Activated CD4-positive, alpha-beta T cell treated with anti-CD3 and anti-CD28 coated beads for 24 hours (primary cell): ENCODE measurements at places on chromosomes 6 and 20.

GRCh38 chr6:49787176-49787575 is at the start of gene PGK2:
TSS of gene PGK2 (minus strand) at chr6:49787285. CDS start at chr6:49787187, 98 bp downstream.
- DNase-seq = no peak

DNA sequence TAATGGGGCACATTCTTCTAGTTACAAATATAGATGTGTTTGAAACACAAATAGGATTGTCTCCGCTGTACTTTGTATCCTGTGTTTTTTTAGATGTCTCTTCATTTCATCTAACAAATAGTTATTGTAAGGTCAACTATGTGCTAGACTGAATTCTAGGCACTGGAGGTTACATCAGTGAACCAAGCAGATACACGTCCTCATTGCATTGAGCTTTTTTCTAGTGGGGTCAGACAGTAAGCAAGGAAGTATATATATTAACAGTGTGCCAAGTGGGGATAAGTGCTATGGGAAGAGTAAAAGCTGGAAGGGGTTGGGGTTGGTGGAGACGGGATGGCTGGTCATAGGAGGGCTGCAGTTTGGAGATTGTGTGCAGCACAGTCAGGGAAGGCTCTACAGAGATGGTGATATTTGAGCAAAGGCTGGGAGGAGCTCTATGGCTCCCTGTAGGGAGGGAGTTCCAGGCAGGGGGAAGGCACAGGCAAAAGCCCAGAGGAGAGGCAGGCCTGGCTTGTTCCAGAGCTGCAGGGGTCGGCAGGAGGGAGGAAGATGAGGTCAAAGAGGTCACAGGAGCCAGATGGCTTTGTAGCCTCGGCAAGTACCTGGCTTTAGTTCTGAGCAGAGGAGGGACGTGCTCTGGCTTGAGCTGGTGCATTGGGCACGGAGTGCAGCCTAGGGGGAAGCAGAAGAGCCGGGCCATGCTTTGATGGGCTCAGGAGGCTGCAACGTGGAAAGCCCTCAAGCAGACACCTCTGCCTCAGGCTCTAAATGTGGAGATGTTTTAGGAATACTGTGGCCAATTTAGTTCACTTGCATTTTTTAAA is 152.3 kb downstream of the ZDHHC14 start:
- DNase-seq = no peak

GRCh38 chr6:109478841-109479624 is 4.0 kb downstream of the ZBTB24 start:
- DNase-seq = no peak

DNA sequence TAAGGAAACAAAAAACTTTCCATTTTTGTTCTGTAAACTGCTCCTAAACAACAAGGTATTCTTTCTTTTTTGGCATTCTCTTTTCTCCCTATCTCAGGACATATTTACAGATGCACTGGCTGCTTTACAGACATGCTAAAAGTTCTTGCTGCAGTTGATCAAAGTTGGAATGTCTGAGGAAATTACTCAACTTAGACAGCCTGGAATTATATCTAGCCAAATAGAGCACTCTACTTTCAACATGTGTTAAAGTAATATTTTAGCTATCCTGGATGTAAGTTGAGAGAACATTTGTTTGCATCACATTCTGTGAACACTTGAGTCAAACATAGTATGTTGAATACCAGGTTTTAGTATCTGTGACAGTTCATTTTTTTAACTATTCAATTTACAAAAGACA is 24.8 kb downstream of the TASP1 start:
- no peak for DNase-seq

DNA sequence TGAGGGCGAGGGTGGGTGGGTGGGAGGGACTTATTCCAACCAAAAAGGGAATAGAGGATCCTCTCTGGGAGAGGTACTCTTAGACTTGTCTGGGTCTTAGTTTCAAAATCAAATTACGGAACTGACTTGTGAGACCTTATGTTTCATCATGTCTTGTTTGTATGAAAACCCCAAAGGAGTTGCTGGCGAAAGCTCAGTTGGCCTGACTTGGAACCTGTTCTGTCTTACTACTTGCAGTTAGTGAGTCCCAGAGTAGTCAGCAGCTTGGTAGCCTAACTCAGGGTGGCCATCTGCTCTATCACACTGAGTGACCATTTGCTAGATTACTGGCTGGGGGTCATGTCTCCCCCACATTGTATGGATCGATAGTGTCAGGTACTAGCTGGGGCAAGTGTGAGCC is 114.9 kb upstream of the MOCS1 start:
- no peak for DNase-seq

- no peak for DNase-seq
These were observed 91.7 kb downstream of the COL19A1 start for GRCh38 chr6:69957985-69958559.

DNA sequence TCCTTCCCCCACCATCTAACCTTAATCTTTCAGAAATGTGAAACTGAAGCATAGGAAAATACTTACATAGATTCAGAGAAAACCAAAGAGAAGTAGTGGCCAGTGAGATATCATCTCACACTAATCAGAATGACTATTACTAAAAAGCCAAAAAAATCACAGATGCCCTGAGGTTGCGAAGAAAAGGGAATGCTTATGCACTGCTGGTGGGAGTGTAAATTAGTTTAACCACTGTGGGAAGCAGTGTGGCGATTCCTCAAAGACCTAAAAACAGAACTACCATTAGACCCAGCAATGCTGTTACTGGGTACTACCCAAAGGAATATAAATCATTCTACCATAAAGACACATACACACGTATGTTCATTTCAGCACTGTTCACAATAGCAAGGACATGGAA is 9.2 kb upstream of the PREX1 start:
- DNase-seq = no peak

- DNase-seq = no peak
These were observed 958 bp downstream of the MLIP start for GRCh38 chr6:54112151-54112650.

DNA sequence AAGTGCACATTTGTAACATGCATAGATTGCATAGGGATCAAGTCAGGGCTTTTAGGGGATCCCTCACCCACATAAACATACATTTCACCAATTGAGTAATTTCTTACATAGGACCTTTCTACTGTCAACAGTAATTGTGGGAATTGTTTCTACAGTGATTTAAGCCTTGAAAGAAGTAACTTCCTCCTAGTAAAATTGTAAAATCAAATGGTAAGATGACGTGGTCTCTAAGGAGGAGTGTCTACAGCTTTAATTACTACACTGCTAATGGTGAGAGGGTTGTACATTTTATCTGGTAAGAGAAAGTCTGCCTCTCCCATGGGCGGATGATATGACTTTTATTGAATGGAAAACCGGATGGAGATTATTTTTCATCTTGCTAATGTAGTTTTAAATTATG is 98.0 kb downstream of the RPP40 start:
- no peak for DNase-seq

DNA sequence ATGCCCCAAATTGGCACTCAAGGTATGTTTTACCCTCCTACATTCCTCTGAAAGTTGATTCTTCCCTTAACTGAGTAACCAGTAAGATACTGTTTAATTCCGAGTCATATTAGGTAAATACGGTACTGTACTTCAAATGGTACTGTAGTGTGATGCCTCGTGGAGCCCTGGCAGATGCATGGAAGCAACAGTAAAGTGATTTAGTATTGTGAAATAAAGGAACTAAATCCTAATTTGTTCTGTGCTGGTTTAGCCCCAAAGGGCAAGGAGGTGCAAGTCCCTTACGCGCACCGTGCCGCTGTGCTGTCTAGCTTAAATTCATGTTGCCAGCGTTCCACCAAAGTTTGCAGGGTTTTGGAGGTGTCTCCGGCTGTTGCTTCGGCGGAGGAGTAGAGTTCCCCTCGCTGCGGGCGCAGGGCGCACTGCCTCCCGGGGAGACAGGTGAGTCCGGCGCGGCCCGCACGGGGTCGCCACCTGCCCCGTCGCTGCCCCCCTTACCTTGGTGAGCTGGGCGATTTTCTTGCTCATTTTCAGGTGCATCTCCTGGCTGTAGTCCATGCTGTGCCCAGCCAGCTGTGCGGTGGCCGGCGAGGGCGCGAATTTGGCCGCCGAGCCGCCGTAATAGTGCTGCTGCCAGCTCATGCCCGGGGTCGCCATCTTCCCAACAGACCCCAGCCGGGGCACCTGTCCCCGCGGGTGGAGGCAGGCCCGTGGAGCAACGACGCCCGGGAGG is 655 bp downstream of the FAM184A start:
- no peak for DNase-seq

DNA sequence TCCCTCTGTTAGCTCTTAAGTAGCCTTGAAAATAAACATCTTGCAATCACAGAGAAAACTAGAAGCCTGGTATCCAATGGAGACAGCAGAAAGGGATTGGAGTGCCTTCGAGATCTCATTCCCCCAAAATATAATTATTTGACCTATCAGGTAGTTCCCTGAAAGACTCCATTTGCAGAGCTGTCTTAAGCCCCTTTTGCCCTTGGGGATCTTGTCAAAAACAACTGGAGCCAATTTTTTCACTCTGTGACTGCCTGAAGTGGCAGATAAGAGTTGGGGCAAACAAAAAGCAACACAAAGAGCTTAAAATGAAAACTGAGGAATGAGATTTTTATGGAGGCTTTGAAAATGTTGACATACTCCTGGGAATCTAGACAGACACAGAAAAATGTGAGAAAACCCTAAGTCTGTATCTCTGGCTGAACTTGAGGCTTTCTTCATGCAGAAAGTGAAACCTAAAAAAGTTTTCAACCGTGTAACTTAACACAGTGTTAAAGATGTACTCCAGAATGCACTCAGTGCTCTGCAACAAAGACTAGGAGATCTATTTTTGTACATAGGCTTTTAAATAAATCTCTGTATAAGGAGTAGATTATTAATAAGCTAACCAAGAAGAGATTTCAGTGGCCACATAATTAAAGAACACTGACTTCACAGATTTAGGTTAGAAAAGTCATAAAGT is 971.1 kb upstream of the MAN1A1 start:
- no peak for DNase-seq

DNA sequence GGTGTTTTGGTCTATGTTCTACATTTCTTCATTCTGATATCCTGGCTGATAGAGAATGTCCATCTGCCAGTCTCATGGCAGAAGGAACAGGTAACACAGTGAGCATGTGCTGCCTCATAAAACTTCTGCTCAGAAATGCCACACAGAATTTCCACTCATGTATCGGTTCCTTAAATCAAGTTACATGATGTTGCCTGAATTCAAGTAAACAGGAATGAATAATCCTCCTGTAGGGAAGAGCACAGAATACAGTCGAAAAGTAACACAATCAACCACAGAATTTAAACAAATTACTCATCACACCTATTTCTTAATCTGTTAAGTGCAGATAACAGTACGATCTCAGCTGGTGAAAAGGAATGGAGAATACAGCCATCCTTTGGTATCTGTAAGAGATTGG is 74.7 kb downstream of the FAM217A start:
- no peak for DNase-seq

GRCh38 chr6:21898107-21898796 is 304.7 kb downstream of the SOX4 start:
- DNase-seq = no peak

GRCh38 chr20:41140226-41141133 is 3.1 kb downstream of the PLCG1 start:
- no peak for DNase-seq

DNA sequence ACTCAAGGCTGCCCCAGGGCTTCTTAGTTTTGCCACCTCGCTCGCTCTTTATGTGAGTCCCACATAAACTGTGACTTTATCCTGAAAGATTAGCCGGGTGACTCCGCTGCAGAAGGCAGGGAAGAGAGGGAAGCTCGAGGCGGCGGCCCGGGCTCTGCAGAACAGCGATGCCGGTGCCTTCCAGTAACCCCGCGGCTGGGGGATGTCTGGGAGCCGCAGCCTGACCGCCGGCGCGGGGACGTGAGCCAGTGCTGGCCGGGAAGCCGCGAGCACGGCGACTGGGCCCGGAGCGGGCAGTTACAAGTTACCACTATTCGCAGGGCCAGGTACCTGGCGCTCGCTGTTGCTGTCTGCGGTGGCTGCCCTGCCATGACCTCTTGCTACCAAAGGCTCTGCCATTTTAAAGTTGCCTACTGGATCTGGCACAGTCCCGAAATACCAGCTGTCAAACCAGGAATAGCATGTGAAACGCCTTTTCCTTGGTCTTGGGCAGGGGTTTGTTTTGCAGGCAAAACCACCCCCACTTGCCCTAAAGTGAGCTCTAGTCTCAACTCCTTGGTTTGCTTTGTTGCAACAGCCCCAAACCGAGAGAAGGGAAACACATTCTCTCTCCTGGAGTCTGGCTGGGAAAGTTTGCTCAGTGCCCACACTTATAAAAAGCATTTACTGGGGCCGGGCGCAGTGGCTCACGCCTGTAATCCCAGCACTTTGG is 124.0 kb upstream of the SLC2A12 start:
- no peak for DNase-seq

DNA sequence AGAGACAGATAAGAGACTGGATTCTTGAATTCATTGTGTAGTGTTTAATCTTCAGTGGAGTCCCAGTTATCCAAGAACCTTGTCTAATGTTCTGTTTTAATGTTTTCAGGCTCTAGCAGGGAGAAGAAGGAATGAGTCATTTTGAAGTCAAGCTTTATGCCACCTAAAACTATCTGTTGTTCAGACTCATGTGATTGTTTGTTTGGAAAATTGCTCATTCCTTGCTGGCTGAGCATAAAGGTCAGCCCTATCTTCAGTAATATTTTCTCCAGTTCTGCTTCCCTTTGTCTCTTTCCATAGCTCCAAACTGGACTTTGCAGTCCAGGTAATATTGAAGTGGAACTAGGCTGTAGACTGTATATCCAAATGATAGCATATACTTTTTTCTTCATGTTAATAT is 34.2 kb downstream of the CLVS2 start:
- no peak for DNase-seq

- no peak for DNase-seq
These were observed 26.7 kb downstream of the TRERF1 start for GRCh38 chr6:42424906-42425474.

DNA sequence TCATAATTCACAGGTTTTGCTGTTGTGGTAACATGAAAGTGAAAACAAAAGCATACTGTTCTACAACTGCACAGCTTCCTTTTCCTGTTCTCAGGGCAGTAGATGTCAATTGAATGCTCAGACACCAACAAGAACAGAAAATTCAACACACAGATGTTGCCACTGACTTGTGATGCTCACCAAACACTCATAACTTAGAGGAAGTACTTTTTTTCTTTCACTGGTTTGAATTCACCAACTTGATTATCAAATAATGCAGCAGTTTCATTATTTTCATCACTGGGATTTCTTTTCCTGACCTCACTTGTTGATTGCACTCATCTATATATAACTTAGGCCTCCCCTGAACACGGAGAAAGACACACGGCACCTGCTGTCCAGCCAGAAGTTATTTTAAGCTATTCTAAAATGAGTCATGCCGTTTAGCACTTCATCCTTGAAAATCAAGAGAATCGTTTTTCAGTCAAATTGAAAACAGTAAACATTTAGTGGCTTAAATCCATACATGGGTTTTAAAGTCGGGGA is 949 bp downstream of the TXLNB start:
- no peak for DNase-seq

DNA sequence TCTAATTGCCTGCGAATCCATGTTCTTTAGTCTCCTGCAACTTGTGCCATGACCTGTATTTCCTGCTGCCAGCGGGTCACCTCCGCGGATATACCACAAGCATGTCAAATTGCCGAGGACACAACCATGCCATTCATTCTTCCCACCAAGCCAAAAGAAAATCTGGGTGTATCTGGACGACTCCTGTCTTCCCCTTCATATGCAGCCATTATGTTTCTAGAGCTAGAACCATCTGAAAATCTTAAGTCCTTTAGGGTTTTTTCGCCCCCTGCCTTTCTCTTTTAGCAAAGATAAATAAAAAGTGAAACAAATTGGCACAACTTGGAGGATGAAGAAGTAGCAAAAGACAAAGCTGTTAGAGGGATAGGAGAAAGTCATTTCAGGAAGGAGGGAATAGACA is 242.6 kb downstream of the ARID1B start:
- DNase-seq = no peak
